Stimulated activated CD4-positive, alpha-beta T cell treated with anti-CD3 and anti-CD28 coated beads, TNF-alpha, amount 100 ng/mL, for 48 hours (primary cell): ENCODE measurements at places on chromosomes 2 and 18.

DNA sequence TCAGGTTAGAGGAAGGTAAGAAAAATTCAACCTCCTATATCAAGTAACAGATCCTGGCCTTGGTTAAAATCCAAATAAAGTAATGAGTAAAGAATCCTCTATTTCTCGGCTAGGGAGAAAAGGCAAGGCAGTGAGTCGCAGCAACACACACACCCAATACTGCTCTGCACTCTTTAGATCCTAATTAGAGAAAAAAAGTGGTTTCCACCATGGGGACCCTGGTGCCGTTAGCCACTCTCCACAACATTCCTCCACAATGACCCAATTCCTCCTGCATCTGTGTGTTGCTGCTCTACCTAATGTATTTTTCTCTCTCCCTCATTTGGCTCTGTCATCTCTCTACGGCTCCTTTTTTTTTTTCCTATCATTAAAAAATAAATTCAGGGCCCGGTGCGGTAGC, 462.7 kb downstream of the METTL4 start:
- DNase-seq, result no peak

DNA sequence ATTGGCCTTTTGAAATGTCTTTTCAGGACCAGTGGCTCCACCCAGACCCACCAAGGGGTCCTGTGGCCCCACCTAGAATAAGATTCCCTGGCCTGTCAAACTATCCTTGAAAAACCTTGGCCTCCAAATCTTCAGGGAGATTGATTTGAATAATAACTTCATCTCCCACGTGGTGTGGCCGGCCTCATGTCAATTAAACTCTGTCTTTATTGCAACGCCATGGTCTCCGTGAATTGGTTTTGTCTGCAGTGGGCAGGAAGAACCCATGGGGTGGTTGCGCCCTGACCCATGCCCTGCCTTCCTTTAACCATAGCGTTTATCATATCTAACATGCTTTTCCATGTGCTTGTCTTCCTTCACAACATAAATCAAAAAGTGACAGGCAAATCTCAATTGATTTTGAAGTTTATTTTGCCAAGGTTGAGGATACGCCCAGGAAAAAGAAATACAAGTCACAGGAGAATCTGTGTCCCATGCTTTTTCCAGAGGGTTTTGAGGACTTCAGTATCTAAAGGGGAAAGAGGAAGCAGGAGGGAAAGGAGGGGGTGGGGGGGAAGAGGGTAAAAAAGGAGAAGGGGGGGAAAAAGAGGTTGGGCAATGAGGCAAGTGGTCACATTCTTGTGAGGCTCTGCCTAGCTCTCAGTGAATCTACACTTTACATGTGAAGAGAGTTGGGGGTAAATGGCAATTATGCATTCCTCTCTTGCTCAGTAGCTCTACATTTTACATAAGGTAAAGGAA, 66.5 kb upstream of the CABLES1 start:
- no peak for DNase-seq

- DNase-seq, result no peak
Measured at GRCh38 chr18:47775961-47776360, 154.5 kb downstream of the SMAD2 start.

DNA sequence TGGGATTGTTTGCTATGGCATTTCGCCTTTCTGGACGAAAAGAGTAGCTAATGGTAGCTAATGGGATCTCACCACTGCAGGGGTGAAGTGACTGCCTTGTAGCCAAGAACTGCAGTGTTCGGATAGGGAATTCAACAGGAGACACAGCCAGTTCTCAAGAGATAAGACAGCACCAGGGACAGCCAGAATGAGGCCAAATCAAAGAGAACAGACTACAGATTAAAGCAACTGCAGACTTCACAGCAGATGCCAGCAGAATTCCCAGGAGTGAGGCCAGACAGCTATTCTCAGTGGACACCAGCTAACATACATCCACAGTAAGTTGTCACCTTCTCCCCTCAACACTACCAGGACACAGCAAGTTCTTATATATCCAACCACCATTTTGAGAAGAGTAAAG, 124.0 kb downstream of the PLA2R1 start:
- no peak for DNase-seq

DNA sequence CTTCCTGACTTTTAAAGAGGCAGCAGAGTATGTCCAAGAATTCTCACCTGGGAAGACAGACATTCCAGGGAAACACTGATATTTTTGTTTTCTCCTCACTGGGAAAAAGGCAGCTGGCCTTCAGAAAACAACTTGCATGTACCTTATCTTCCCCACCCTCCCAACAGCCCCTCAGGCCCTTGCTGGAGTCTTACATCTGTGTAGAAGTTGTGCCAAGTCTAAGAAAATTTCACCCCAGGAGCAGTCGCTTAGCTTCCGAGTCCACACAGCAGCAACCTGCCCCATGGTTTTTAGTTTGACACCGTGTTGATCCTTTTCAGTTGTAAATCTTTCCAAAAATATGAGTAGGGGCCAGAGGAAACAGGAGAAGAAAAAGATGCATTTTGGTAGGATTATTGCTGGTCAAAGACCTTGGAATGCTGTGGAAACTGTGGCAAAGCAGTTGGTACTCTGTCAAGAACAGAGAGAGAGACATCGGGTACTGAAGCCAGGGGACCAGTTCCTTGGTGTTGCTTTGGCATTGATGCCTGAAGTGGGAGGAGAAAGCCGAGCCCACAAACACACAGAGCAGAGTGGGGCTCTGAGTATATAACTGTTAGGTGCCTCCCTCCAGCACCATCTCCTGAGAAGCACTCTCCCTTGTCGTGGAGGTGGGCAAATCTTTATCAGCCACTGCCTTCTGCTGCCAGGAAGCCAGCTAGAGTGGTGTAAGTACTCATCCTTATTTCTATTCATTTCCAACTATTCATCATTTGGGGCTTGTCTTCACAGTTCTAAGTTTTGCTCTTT, at the start of gene SLC14A1:
Gene SLC14A1, plus strand, starts transcription at position 615 of the 789 bp plus-strand sequence. CDS start 6,140 bp downstream, outside the sequence.
- no peak for DNase-seq

- no peak for DNase-seq
Measured at GRCh38 chr2:29370173-29370572, 255.0 kb downstream of the CLIP4 start.

- no peak for DNase-seq
Measured at GRCh38 chr2:112835536-112836162, 930 bp downstream of the IL1B start.

GRCh38 chr2:237280939-237281338, 133.0 kb downstream of the COL6A3 start:
- no peak for DNase-seq

DNA sequence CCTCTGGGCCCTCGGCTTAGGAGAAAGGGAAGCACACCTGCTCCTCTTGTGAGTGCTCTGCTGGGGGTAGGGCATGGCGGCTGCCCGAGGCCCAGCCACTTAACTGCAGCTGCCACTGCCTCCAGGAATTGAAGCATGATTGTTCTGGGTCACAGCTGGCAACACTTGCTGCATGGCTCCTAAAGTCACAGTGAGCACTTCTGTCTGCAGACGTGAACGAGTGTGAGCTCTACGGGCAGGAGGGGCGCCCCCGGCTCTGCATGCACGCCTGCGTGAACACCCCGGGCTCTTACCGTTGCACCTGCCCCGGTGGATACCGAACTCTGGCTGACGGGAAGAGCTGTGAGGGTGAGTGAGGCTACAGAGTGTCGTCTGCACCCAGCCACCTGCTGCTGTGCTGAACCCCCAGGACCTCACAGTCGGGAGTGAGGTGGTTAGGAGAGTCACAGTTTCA, 44.4 kb downstream of the FBLN7 start:
- no peak for DNase-seq

DNA sequence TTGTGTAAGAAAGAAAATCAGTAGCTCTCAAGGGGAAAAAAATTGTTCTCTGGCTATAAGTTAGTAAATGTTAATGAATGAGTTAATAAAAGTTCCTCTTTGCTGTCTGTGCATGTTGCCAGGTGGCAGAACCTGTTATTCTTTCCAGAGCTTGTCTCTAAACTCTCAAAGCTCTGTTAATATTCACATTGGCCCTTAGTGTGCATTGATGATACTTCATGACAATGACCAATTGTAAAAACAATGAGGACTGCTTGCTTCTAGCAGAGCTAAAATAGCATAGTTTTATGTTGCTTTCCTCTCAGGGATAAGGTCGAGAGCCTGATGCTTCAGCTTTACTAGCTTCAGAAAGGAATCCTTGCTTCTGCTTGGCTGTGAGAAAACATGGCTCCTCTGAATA, 91.5 kb downstream of the RAD51AP2 start:
- DNase-seq, result no peak

- DNase-seq, result no peak
Measured at GRCh38 chr2:215027779-215028178, 110.6 kb downstream of the ABCA12 start.

DNA sequence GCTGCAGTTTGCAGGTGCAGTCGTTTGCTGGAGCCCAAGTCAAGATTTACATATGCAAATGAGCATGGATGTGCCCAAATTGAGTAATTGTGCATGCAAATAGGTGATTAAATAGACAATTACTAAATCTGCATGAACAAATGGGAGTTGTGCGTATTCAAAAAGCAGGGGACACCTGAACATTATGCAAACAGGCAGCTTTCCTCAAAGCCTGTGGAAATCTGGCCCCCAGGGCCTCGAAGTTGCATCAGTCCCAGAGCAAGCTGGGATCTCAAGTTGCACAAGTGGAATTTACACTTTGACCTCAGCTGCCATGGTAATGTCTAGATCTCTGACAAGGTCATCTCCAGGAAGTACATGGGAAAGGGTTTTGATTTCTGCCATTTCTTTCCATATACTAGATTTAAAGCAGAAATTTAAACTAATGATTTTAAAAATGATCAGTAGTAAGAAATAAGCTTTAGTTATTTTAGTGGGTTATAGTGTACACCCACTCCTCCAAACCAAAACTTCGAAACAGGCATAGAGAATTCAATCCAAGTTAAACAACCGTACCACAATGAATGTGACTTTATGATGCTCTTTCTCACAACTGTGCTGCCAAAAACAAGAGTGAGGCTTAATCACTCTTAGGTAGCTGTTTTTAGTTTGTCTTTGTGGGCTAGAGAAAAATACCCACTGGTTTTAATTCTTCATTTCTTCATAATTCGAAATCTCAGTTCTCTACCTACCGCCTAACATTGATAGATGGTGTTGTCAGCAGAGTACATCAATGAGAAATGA, 110.7 kb downstream of the RND3 start:
- no peak for DNase-seq

DNA sequence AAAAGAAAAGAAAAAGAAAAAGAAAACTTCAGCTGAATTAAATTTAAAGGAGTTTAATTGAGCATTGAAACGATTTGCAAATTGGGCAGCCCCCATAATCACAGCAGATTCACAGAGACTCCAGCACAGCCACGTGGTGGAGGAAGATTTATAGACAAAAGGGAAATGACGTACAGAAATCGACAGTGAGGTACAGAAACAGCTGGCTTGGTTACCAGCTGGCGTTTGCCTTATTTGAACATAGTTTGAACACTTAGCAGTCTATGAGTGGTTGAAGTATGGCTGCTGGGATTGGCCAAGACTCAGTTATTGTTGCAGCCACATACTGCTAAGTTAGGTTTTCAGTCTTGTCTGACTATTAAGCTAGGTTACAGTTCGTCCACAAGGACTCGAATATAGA, 312.2 kb upstream of the SLC14A2 start:
- DNase-seq, result no peak

- no peak for DNase-seq
Measured at GRCh38 chr2:50749216-50749615, 282.7 kb downstream of the NRXN1 start.

GRCh38 chr2:144052083-144052482, 467.8 kb downstream of the ZEB2 start:
- no peak for DNase-seq

- DNase-seq, result no peak
Measured at GRCh38 chr2:118202707-118203303, 114.5 kb downstream of the INSIG2 start.

- DNase-seq, result no peak
Measured at GRCh38 chr2:15650616-15651366, 59.1 kb downstream of the DDX1 start.

DNA sequence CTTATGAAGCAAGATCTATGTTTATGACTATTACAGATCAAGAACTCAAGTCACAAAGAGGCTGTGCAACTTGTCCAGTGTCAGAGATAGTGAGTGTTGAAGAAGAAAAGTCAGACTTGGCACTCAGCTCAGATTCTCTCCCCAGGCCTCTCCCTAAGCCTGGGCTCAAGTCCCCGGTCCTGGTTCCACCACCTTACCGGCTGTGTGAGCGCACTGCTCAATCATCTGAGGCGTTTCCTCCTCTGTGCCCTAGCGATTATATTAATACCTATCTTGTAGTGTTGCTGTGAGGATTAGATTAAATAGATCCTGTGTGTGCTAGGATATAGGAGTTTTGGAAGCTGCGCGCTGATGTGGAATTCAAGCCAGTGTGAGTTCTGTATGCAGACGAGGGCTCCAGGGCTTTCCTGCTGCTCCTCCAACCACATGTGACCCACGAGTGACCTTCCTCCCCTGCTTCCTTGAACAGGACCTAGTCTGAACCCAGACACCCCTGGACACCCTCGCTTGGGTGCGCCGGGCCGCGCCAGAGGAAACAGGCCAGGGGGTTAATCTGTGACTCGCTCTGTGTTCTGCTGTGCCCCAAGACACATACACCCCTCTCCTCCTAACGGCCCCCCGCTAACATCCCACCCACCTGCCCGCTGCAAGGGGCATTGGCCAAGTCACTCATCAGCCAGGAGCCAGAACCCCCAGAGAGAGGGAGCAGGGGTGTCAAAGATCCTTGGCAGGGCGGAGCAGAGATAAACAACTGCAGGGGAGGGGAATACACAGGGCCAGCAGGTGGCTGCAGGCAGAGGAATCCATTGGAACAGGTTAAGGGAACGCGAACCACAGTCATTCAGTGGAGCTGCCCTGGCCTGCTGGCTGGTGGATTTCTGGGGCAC, 38.3 kb downstream of the TNS1 start:
- no peak for DNase-seq

DNA sequence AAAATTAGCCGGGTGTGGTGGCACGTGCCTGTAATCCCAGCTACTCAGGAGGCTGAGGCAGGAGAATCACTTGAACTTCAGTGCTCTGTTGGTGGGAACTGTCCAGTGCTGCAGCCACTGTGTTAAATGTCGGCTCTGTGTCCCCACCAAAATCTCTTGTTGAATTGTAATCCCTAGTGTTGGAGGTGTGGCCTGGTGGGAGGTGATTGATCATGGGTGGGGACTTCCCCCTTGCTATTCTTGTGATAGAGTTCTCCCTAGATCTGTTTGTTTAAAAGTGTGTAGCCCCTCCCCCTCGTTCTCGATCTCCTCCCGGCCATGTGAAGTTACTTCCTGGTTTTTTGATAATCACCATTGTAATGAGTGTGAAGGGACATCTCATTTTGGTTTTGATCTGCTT, 9.8 kb upstream of the RPL31 start:
- DNase-seq, result no peak

- DNase-seq, result no peak
Measured at GRCh38 chr2:217942731-217943335, 60.0 kb downstream of the TNS1 start.

DNA sequence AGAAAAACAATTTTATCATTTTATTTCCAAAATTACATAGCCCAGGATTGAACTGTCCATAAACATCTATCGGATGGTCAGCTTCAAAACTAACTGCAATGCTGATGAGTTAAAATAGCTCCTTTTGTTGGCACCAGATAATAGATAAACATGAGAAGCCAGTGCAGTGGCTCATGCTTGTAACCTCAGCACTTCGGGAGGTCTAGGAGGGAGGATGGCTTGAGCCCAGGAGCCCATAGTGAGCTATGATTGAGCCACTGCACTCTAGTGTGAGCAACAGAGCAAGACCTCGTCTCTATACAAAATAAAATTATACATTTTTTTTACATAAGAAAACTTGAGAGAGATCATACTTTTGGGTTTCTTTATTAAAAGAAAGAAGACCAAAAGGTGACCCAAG, 34.6 kb upstream of the IMPA2 start:
- no peak for DNase-seq
